ENCODE measurements at places on chromosomes 13 and 19. TPM values are rescaled to one million over a fixed set of nuclear protein-coding genes. Genes with fewer than 3 reads are reported as not detected.
A peak's percentile ranks its signal among the peaks of the same experiment; 100 is the strongest.

The ZNF540 gene
- total RNA-seq: 1.2 TPM

The CGB8 gene
- not detected for total RNA-seq

The ZNF878 gene
- 0.48 TPM for total RNA-seq

The ARHGAP45 gene
- total RNA-seq: 320 TPM

The SOX1 gene
- not detected for total RNA-seq

DNA sequence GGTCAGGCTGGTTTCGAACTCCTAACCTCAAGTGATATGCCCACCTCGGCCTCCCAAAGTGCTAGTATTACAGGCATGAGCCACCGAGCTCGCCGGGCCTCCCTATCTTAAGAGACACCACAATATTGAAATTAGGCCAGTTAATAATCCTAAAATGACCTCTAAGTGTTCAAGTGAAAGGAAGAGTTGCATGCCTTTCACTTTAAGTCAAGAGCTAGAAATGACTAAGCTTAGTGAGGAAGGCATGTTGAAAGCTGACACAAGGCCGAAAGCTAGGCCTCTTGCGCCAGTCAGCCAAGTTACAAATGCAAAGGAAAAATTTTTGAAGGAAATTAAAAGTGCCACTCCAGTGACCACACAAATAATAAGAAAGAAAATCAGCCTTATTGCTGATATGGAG lies 144.5 kb upstream of the FNDC3A start:
- DNase-seq: no peak

DNA sequence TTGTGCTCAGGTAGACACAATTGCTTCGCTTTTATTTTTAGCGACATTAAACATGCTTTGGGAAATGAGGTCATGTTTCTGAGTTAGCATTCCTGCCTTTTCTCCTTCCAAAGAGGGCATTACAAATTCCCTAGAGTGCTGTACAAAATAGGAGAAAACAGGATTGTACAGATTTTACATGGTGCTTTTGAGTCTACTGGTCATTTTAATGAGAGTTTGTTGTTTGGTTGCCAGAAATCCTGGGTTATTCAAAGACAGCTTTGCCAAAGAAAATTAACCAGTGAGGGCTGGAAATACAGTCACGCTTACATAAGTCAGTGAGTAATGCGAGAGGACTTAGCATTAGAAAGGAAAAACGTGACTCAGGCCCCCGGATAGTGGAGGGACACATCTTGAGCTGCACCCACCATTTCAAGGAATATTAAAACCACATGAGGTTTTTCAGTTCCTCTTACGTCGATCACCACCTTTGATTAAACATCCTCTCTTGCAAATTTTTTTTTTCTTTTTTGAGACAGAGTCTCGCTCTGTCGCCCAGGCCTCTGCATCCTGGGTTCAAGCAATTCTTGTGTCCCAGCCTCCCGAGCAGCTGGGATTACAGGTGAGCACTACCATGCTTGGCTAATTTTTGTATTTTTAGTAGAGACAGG lies 55.4 kb downstream of the SACS start:
- DNase-seq: no peak

- DNase-seq: no peak
These were observed 4.2 kb downstream of the POU4F1 start for GRCh38 chr13:78598966-78599644.

DNA sequence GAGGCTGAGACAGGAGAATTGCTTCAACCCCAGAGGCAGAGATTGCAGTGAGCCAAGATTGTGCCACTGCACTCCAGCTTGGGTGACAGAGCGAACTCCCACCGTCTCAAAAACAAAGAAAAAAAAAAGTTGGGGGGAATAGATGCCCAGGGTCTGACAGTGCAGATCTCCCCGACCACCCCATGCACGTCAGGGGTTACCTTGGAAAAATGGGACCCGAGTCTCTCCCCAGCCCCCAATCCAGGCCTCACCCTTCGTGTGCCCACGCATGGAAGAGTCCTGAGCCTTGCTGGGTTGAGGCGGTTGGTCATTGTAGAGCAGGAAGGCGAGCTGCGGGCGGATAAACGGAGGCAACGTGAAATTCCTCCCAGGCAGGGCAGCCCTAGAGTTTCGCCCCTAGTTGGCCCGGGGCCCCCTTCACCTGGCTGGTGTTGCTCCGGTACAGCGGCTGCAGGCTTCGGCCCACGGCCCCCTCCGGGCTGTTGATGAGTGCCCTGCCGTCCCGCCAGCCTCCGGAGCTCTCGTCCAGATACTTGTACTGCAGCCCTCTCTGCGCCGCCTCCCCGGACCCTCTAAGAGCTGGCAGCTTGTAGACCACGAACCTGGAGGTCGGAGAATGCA lies 588 bp downstream of the DNASE2 start:
- DNase-seq: no peak

- no peak for DNase-seq
These were observed 757 bp upstream of the CLEC11A start for GRCh38 chr19:50722201-50723013.

DNA sequence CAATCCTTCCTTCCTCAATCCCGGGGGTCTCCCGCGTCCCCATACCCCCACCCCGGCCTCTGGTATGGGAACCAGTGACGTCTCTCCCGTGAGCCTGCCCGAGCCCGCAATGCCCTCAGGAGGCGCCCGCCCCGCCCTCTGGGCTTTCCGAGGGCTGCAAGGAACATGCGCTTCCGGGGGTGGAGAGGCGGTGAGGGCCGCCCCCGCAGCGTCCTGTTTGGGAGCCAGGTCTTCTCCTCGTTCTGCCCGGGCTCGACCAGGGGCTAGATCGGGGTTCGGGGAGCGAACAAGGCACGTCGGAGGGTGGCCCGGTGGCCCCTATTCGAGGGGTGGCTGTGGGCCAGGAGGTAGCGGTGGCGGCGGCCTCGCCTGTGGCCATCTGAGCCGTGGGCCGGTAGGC lies 6.6 kb upstream of the TEX101 start:
- DNase-seq: no peak

- peak; percentile 62 for DNase-seq
These were observed 59.6 kb downstream of the PDS5B start for GRCh38 chr13:32645854-32646253.

DNA sequence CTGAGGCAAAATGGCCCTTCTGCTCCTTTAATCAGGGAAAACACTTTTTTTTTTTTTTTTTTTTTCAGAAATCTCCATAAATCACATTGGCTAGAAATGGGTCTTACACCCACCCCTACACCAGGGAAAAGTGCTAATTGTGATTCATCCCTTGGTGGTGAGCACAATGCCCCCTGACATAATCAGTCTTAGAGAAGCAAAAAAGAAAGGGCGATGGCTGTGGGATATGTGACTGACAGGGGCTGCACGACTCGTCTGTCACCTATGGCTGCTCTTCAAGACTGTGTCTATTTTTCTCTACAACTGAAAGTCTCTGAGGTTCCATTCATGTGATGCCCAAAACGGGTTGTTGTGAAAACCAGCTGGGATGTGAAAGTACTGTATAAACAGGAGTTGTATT lies 3.6 kb upstream of the GPC6 start:
- DNase-seq: no peak

DNA sequence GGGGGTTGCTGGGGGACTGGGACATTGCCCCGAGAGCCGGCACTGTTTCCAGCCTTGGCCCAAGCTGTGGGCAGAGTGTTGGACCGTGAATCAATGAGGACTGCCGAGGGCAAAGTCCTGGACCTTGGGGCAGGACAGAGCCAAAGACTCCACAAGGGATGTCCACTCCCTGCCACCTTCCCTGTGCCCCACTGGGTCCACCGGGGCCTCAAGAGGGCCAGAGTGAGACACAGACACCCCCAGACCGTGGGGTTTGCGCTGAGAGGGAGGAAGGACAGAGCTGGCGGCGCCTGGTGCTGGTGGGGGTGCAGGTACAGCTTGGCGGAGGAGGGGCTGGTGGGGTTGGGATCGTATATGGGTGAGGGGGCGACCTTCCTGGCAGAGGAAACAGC lies 11.8 kb downstream of the MAST3 start:
- DNase-seq: no peak

GRCh38 chr19:17455308-17456123 lies 5.2 kb downstream of the NXNL1 start:
- DNase-seq: no peak

GRCh38 chr19:11201791-11202190 lies 4.4 kb upstream of the KANK2 start:
- no peak for DNase-seq

DNA sequence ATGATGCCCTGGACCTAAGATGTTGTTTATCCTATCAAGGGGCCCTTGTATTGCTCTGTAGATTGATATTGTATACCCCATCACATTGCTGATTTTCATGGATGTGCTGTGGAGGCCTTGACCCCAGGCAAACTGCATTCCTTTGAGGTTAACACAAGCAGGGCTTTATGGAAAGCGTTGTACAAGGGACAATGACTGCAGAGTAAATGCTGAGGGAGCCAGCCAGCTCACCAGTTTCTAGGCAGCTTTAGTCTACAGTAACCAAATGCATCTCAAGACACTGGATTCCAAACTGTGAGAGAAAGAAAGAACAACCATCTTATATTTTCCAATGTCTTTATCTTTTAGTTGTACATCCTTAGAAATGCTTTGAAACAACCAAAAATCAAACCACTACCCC lies 34.1 kb upstream of the EDNRB start:
- DNase-seq: no peak

DNA sequence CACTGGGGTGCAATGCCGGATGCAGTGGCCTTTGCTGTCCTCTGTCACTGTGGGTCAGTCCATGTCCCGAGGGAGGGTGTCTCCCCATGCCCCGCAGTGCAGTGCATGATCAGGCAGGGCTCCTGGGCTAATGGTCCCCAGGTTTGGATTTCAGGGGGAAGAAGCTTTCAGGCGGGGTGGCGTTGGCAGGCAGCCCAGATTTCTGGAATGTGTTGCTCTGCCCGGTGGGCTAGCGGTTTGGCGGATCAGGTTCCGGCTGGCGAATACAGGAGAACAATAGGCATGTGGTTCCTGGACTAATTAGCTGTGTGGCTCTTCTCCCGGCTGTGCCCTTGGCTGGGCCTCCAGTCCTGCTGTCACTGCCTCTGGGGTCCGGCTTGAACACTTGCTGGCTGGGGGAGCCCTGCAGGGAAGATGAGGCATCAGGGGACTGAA lies 141.3 kb downstream of the FGF9 start:
- DNase-seq: no peak

GRCh38 chr19:48837687-48838086 lies 1.4 kb upstream of the HSD17B14 start:
- no peak for DNase-seq

DNA sequence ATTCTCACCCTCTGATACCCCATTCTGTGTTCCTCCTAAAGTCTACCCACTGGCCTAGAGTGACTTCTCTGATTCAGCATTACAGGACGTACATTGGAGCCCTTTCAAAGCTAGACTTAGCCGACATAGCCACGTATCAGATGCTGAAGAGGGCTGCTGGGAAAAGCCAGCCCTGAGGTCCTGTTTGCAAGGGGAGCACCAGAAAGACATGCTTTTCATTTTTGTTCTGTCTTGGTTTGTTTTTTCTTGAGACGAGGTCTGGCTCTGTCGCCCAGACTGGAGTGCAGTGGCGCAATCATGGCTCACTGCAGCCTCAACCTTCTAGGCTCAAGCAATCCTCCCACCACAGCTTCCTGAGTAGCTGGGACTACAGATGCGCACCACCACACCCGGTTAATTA lies 6.3 kb upstream of the ZSWIM4 start:
- DNase-seq: peak; percentile 78

DNA sequence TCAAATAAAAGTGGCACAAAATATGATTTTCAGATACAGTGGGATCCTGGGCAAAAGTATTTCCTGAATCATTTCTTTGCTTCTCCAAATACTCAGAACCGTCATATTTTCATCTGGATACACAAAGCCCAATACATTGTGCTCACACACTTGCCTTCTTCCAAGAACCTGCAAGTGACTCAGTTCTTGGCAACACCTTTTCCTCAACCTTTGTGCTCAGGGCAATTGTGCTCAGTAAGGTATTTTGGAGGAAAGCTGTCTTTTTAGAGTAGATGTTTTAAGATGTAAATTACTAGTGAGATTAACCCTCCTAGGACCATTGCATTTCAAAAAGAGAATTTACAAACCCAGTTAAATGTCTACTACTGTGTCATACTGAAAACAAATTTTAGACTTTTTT lies 233.5 kb downstream of the EFNB2 start:
- no peak for DNase-seq

All from natural killer cell treated with Interleukin-12 subunit alpha and Interleukin-12 subunit beta and Interleukin-15 and Interleukin-18, amount 100 ng/mL, for 72 hours (primary cell).